SK-MEL-5 (cell line): ENCODE measurements at places on chromosomes 13 and 19. TPM values are rescaled to one million over a fixed set of nuclear protein-coding genes. Genes with fewer than 3 reads are reported as not detected.

GRCh38 chr19:4969772-4970531 lies 1.0 kb downstream of the KDM4B start:
- no peak for DNase-seq

DNA sequence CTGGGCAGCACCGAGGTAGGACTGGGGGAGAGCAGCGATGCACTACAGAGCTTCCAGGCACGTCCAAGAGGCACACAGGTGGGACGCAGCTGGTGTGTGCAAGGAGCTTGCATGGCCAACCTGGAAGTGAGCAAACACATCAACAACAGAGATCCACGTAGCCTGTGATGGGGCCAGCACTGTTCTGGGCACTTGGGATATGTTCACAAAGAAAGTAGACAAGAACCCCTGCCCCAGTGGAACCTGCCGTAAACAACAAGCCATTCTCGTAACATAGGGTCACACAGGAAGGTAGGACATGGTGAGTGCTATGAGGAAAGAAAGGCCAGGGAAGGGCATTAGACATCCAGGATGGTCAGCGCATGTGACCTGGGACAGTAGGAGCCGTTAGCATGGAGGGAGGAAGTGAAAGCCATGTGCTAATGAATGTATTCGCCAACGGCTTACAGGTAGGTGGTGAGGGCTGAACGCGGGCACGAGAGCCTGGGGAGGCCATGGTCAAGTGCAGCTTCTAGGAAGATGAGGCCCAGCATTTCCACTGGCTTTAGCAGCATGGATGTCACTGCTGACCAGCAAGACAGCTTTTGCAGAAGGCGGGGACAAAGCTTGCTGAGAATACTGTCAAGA lies 105.5 kb downstream of the TEX26 start:
- DNase-seq: no peak

DNA sequence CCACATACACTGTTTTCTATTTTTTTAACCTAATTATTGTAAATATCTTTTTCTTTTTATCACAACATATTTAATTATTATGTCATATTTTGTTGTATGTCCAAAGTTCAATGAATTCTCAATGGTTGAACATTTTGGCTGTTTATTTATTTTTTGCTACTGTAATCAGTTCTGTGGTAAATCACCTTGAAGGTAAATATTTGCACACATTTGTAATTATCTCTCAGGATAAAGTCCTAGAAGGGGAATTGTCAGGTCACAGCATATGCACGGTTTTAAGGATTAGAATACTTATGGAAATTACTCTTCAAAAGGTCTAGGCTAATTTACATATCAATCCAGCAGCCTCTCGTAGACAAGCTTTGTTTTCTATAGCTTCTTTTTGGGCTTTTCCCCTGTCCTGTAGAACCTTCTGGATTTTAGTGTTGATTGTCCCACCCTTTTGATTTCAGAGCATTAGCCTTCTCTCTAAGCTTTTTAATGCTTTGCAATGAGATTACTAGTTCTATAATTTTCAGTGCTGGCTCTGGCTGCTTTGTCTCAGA lies 362.6 kb downstream of the KCNRG start:
- no peak for DNase-seq

DNA sequence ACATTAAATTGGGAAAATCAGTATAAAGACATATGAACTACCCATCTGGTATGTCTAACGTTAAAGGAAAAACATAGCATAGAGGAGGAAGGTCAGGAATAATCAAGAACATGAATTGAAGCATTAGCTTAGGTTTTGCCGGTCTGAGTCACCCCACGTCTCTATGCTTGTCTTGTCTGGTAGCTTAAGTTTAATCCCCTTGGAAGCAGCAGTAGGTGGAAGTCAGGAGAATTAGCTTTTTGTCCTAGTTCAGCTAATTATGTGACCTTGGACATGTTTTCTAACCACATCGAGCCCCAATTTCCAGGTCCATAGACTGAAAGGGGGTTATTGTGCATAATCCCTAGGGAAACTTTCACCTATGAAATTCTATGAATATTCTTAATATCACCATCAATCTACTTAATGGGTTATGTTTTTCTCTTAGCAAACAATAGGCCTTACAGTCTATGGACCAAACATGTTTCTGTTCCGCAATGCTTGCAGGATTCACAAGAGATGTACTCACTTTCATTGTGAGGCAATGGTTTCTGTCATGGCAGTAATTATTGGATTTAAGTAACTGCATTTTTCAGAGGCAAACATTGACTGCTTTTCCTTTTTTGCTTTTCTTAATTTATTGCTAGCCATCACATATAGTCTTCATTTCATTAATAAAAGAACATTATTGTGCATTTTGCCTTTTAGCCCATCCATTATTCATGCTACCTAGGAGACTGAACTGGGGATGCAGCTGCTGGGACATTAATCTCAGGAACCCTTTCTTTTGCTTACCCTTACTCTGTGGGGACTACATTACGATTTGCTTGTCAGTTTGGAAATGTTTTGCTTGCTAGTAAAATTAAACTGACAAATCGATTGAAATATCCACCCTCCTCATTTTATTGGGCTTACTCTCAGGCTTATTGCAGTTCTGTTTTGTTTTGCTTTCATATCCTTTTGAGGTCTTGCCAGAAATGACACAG lies 304.8 kb upstream of the MAB21L1 start:
- no peak for DNase-seq

DNA sequence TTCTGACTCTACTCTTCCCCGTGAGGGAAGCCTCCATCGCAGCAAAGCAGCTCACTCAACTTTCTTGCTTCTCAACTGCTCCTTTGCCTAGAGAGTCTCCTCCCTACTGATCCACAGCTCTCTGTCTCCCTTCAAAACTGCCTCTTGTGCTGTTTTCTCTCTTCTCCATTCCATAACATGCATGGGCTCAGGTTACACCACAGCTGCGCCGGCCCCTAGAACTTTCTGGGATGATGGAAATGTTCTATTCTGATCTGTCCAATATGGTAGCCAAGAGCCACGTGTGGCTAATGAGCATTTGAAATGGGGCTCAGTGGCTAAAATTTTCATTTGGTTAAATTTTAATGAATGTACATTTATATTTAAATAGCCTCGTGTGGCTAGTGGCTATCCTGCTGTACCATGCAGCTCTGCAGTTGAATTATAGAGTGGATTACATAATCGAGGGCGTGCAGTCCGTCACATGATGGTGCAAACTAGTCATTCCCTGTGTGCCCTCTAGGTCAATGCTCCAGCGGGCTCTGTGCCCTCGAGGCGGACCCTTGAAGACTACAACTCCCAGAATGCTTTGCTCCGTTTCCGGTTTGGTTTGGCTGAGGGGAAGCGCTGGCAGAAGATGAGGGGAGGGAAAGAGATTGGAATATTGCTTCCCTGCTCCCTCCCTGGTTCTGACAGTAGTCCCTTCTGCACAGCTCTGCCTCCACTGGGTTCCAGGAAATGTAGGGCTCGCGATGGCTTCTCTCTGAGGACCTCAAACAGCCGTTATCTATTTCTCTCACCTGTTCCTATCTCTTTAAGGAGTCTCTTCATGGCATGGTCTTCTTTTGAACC lies 109.8 kb downstream of the CACNA1A start:
- peak; percentile 81 for DNase-seq

CALR3 gene
- total RNA-seq: 0.29 and 0.53 TPM in 2 replicates

DNA sequence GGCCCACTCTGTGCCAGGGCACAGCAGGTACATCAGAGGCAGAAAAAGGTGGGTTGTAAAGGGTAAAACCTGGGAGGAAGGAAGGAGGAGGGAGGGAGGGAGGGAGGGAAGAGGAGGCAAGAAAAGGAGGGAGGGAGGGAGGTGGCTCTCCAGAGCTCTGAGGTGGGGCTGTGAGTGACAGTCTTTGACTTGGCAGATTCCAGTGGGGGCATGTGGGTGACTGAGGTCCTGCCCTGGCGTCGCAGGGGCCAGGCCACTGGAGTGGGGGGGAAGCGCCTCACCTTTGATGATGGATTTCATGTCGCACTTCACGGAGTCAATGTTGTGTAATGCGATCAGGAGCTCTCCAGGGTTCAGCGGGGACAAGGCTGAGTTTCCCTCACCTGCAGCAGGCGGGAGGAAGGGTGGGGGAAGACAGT lies 6.0 kb upstream of the RSPH6A start:
- no peak for DNase-seq

GRCh38 chr19:39397360-39398296 lies 6.5 kb downstream of the MED29 start:
- DNase-seq: peak; percentile 81

GALP gene
- total RNA-seq: not detected in 2 replicates

- DNase-seq: no peak
These were observed 37.5 kb downstream of the RFC3 start for GRCh38 chr13:33855371-33855895.

APOC4 gene
- not detected in 2 replicates for total RNA-seq

CPB2 gene
- 0.55 and 0.93 TPM in 2 replicates for total RNA-seq

GRCh38 chr13:59360108-59360507 lies 803.6 kb downstream of the DIAPH3 start:
- DNase-seq: no peak

ETHE1 gene
- total RNA-seq: 39.4 and 43.6 TPM in 2 replicates

POU4F1 gene
- total RNA-seq: 0.85 and 1.0 TPM in 2 replicates

SYT5 gene
- total RNA-seq: 0.37 and 1.1 TPM in 2 replicates

DNA sequence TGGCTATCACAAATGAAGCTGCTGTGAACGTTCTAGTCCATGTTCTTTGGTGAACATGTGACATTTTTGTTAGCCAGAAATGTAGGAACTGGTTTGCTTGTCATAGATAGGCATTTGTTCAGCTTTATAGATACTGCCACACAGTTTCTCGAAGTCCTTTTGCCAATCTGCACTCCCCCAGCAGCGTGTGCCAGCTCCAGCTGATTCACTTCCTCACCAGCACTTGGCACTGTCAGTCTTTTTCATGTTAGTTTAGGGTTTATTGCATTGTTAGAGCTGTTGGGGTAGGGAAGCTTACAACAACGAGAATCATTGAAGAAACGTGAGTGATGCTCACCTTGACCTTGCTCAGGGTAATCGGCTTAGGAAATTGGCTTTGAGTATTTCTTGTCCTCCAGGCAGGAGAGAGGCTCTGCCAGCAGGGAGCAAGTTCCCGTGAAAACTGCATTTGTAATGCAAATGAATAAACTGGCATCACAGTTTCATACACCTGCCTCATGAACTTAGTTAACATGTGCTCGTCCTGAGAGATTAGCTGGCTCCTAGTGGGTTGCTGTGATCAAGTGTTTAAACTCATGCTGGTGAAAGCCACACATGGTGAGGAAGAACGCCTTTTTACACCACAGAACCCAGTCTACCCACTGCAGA lies 83.9 kb downstream of the ING1 start:
- no peak for DNase-seq

DNA sequence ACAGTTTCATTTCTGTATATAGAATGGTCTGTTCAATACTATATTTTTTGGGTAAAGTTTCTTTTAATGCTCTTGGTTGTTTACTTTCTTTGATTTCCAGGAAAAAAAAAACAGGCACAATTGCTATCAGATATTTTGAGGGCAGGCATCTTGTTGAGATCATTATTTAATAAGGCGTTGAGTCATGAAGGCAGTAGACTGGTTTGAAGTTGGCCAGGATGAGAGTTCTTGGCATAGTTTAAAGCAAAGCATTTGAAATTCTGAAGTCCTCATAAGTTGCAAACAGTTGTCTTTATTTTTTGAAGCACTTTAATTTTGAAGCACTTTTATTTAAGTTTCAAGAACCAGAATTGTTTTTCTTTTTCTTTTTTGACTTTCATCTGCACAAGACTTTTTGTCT lies 2.6 kb upstream of the ZNF175 start:
- DNase-seq: no peak

DNA sequence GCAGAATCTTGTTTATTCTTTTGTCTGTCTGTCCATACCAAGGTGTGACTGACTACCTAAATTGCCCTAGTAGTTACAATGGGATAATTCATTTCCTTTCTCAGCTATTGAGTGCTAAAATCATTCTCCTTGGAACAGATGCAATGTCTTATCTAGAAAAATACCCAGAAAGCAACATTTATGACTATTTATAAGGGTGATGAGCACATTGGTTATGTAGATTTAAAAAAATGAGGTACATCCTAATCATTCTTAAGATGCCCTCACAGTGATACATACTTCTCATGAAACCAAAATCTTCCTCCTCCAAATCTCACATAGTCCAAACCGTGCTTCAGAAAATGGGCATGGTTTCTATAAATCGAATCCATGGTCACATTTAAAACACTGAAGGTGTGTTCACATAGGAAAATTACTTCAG lies 11.6 kb upstream of the UBE2L5 start:
- no peak for DNase-seq

DNA sequence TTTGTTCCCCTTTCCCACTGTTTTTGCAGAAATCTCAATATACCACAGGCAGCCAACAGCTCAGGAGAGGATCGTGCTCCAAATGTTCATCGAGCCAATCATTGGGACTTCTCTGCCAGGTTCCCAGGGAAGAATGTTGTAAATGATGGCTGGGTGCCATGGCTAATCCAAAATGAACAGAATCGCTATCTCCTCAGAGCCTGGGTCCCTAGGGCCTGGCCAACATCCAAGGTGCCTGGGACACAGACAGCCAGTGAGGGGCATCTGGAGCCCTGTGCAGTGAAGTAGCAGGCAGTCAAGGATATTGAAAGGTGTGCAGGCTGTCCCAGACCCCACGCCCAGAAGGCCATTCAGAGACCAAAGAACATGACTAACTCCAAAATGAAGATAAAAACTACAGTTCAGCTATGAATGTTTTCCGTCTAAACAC lies 37.8 kb downstream of the BRD4 start:
- DNase-seq: no peak

PMIS2 gene
- total RNA-seq: not detected in 2 replicates

ZNF749 gene
- total RNA-seq: 9.8 and 9.9 TPM in 2 replicates

GRCh38 chr13:99740251-99740979 lies 231.2 kb downstream of the ZIC5 start:
- no peak for DNase-seq

LILRA1 gene
- total RNA-seq: not detected in 2 replicates

PSG6 gene
- not detected in 2 replicates for total RNA-seq

CGB5 gene
- not detected in 2 replicates for total RNA-seq

EPSTI1 gene
- not detected in 2 replicates for total RNA-seq

- peak; percentile 50 for DNase-seq
These were observed 798 bp downstream of the SLC1A5 start for GRCh38 chr19:46787331-46788261.
